Fibroblast of skin of back (primary cell): ENCODE measurements at places on chromosomes 11 and 22.

- no peak for DNase-seq
These were observed 28.9 kb upstream of the CBX7 start for GRCh38 chr22:39181356-39181755.

DNA sequence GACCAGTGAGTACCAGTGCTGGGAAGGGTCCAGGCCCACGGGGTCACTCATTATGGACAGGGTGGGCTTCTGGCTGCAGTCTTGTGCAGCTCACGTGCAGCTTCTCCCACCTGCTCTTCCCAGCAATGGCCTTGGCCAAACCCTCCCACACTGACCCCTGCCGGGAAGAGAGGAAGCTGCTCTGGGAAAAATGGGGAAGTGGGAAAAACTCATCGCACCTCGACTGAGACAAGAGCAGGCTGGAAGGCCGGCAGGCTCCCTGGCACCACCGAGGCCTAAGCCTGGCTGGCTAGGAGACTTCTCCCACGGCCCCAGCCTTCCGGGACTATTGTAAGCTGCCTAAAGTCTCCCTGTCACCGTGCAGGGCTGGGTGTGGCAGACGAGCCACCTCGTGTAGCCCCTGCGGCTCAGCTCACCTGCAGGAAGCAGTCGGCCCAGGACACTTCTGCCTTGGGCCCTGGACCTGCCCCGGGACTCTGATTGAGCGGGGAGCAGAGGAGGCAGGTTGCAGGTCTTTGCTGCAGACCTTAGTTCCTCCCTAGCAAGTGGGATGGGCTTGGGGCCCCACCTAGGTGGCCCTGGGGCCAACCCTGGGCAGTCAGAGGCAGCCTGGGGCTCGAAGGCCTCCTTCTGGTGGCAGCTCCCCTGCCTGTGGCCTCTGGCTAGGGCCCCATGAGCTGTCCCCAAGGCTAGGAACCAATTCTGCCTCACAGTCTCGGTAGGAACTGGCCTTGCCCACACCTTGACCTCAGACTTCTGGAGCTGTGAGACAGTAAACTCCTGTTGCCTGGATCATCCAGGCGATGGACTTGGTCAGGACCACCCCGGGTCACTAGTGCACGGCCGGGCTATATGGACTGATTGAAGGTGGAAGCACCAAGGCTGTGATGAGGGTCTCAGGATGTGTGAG lies 23.1 kb downstream of the MRGPRG start:
- DNase-seq = no peak

DNA sequence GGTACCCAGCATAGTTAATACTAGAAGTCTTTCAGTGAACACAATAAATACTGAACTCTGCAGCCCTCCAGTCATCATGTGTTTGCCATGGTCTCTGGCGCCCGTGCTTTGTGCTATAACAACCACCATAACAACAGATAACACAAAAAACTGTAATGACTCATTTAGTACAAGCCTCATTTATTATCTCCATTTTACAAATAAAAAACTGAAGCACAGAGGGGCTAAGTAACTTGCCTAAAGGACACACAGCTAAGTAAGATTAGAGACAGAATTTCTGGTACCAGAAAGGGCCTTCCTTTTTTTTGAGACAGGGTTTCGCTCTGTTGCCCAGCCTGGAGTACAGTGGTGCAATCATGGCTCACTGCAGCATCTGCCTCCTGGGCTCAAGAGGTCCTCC lies 19.5 kb downstream of the RBFOX2 start:
- DNase-seq = no peak

GRCh38 chr11:67120881-67121710 lies 2.0 kb downstream of the KDM2A start:
- peak; percentile 17 for DNase-seq

GRCh38 chr22:27137871-27138337 lies 480.5 kb downstream of the MIAT start:
- no peak for DNase-seq

GRCh38 chr11:109991835-109992234 lies 101.4 kb upstream of the ZC3H12C start:
- no peak for DNase-seq

DNA sequence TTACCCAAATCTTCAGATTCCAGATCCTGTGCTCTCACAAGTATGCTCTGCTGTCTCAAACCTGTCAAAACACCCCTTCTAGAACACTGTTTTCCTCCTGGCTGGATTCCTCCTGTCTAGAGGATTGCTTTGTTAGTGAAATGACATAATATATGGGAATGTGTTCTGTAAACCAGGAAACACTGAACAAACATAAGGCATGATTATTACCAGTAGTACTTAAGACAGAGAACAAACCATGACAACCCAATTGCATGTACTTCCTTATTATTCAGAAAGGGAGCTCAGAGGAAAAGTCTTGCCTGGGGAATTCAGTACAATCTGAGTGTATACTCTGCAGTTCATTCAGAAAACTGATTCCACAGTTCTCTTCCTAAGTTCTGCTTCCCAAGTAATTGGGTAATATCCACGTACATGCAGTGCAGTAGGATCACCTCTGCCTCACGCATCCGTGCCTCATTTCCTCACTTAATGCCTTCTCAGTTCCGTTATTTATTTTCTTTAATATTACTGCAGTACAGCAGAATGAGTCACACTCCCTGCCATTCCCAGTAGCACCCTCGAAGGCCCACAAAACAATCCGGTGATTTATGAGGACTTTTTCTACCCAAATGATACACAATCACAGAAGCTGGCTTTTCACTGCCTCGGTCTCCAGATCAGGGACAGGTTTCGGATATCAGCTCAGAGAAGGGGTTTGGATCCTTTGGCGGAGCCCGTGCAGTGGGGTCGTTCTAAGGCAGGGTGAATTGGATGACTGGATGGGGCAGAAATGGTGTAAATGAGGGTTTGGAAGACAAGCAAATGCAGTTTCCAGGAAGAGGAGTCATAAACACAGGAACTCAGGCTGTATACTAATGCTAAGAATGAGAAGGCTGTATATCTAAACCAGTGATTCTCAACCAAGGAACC lies 896.9 kb downstream of the KCNA4 start:
- DNase-seq = peak; percentile 91

GRCh38 chr11:23353611-23354010 lies 493.3 kb upstream of the CCDC179 start:
- DNase-seq = no peak

DNA sequence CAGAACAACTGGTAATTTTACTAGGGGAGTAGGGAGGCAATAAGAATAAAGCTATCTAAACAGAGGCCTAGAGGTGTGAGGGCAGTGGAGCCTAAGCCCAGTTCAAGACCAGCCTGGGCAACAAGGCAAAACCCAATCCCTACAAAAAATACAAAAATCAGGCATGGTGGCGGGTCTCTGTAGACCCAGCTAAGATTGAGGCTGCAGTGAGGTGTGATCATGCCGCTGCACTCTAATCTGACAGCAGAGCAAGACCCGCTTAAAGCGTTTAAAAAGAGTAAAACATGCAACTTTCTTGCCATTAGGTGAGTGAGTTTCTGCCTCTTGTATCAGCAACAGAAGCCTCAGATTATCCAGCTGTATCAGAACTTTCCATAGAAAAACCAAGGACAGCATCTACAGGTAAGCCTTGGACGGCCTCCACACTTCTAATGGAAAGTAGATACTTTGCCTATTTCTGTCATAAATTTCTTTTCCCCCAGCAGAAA lies 12.1 kb downstream of the TAF1D start:
- DNase-seq = no peak

GRCh38 chr22:40176921-40177737 lies 596 bp upstream of the TNRC6B start:
- peak; percentile 71 for DNase-seq

DNA sequence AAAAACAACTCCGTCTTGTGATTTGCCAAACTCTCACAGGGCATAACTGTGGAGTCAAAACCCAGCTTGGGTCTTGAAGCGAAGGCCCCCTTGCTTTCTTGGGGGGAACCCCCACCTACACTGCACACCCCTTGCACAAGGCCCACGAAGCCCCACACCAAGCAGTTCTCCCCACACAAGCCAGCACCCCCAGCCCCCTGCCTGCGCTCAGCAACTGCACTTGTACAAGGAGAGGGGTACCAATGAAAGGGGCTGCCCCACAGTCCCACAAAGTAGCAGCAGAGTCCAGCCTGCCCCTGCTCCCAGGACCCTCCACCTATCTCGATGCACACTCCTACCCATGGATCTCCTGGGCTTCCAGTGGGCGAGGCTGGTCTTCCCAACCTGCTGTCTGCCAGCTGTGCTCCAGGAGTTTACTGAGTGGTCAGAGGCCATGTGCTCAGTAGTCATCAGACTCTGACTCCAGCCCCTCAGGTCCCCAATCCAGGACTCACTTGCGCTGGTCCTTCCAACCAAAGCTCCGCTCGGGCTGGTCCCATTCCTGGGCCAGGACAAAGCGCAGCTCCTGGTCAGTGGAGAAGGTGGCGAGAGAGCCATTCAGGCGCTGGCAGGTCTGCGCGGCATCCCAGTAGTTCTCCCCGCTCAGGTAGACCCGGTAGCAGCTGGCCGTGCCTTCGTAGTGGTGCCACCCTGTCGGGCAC lies 57.7 kb downstream of the DGCR2 start:
- DNase-seq = no peak

GRCh38 chr11:120141768-120142423 lies 4.0 kb upstream of the TRIM29 start:
- DNase-seq = no peak

DNA sequence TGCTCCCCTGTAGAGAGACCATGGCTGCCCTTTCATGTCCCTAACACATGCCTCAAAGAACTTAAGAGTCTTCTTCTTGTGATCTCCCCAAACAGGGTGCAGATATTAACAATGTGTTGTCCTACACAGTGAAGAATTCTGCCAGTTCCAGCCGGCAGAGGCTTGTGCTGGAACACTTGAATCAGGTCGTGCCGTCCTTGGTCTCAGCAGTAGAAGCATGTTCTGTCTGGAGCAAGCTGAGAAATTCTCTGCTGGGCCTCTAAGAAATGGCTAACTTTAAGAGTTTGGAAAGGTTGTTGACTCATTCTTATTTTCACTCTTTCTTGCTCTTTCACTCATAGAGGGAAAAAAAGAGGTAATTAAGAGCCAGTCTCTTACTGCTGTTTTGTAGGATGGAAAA lies 71.1 kb upstream of the SLC25A18 start:
- no peak for DNase-seq

DNA sequence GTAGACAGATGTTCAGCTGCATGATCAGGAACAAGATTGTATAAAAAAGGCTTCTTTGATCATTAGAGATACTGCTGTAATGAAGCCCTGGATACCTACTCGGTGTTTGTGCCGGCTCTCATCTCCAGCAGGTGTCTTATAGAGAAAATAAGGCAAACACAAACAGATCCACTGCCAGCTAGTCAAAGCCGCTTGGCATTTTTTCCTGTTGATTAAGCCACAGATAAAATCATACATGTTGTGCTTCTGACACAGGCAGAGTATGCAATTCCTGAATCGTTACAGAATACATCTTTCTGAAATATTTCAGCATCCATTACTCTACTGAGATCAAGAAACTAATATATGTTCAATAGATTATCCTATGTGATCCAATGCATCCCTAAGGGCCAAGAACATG lies 206.9 kb downstream of the CADM1 start:
- DNase-seq = no peak
